ENCODE measurements at places on chromosomes 7 and 10. TPM values are rescaled to one million over a fixed set of nuclear protein-coding genes. Genes with fewer than 3 reads are reported as not detected.

CALHM1 gene
- not detected for total RNA-seq

PCDH15 gene
- total RNA-seq, result not detected

MYL7 gene
- not detected for total RNA-seq

EVX1 gene
- total RNA-seq, result not detected

FMC1 gene
- total RNA-seq, result 12.8 TPM

VSTM4 gene
- 0.07 TPM for total RNA-seq

ECHDC3 gene
- 3.7 TPM for total RNA-seq

THSD7A gene
- 12.7 TPM for total RNA-seq

ANK3 gene
- 5.4 TPM for total RNA-seq

WNT8B gene
- total RNA-seq, result not detected

NUTM2E gene
- not detected for total RNA-seq

SRRT gene
- total RNA-seq, result 202 TPM

GPR26 gene
- not detected for total RNA-seq

RAB18 gene
- 108 TPM for total RNA-seq

MAGI2 gene
- total RNA-seq, result 5.8 TPM

MMRN2 gene
- 169 TPM for total RNA-seq

MOGAT3 gene
- not detected for total RNA-seq

NODAL gene
- not detected for total RNA-seq

KLHL7 gene
- 29.0 TPM for total RNA-seq

WASL gene
- total RNA-seq, result 22.1 TPM

PRLHR gene
- total RNA-seq, result not detected

FBXL13 gene
- total RNA-seq, result 4.6 TPM

HOXA10 gene
- total RNA-seq, result 27.6 TPM

MMD2 gene
- not detected for total RNA-seq
